ENCODE measurements at places on chromosomes 1 and 21. TPM values are rescaled to one million over a fixed set of nuclear protein-coding genes. Genes with fewer than 3 reads are reported as not detected.

The FAM3B gene
- total RNA-seq, result not detected

The TTC22 gene
- total RNA-seq, result not detected

The PODN gene
- 58.7 TPM for total RNA-seq

The FAM89A gene
- total RNA-seq, result 11.2 TPM

The FAM177B gene
- total RNA-seq, result not detected

The OR2M5 gene
- not detected for total RNA-seq

The CFHR2 gene
- not detected for total RNA-seq

The SLC37A1 gene
- 1.8 TPM for total RNA-seq

The AMY1C gene
- not detected for total RNA-seq

The ELAPOR1 gene
- total RNA-seq, result 0.74 TPM

The GUCA2B gene
- total RNA-seq, result not detected

The TFF3 gene
- not detected for total RNA-seq

The ADCY10 gene
- under 0.01 TPM for total RNA-seq

The RUNX3 gene
- total RNA-seq, result not detected

The UBL4B gene
- not detected for total RNA-seq

The MAP3K6 gene
- 8.7 TPM for total RNA-seq

The SPRR4 gene
- not detected for total RNA-seq

The FAM72A gene
- 3.5 TPM for total RNA-seq

The MTARC1 gene
- total RNA-seq, result 6.8 TPM

The ADSS2 gene
- total RNA-seq, result 37.7 TPM

The SLC41A1 gene
- total RNA-seq, result 12.2 TPM

The ST6GALNAC3 gene
- total RNA-seq, result 1.7 TPM

The ERO1B gene
- total RNA-seq, result 3.5 TPM

The BARHL2 gene
- total RNA-seq, result not detected

The TSTD1 gene
- 16.9 TPM for total RNA-seq

The C1orf116 gene
- not detected for total RNA-seq

The LCE2C gene
- total RNA-seq, result not detected

The MCOLN2 gene
- 3.1 TPM for total RNA-seq

The GJA4 gene
- 0.18 TPM for total RNA-seq

The NKAIN1 gene
- 0.09 TPM for total RNA-seq

The TMPRSS15 gene
- total RNA-seq, result not detected

Measured in smooth muscle cell of bladder (primary cell).